Astrocyte of the cerebellum (primary cell): ENCODE measurements at places on chromosomes 3 and 15.

DNA sequence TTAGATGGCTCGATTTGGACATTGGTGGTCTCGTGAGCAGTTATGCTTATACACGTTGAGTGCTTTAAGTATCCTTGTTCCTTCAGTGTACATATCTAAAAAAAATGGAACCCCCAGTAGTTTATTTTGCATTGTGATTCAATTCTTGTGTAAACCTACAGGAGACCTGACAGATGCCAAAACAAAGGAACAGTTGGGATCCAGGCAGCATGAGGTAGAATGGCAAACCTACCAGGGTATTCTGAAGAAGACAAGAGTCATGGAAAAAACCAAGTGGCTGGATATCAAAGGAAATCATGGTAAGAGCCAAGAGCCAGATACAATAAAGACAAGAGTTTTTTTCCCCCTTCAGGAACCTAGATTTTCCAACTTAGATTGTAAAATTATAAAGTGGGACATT is 2.0 kb downstream of the TMEM62 start:
- DNase-seq, result no peak

GRCh38 chr3:97089621-97090020 is 275.2 kb downstream of the EPHA6 start:
- DNase-seq, result no peak

GRCh38 chr15:38668898-38669391 is 104.3 kb upstream of the RASGRP1 start:
- no peak for DNase-seq

- DNase-seq, result no peak
Observed at GRCh38 chr3:117844676-117845075, 1135.1 kb downstream of the TUSC7 start.

DNA sequence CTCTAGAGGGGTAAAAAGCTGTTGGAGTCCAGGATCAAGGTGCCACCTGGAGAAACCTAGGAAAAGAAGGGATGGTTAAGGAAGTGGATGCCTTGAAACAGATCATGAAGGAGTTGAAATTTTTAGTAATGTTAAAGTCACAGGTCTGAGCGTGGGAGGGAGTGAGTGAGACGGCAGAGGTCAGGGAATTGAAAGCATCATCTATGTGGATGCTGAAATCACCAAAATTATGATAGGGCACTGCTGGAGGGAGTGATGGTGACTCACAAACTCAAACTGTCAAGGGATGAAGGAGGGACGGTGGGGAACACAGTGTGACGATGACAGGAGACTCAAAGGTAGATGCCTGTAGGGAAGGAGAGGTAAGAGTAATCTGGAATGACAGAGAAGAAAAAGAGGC is 205.7 kb downstream of the OSBPL10 start:
- no peak for DNase-seq

- peak; percentile 40 for DNase-seq
Observed at GRCh38 chr3:47096959-47097358, 67.0 kb downstream of the SETD2 start.

DNA sequence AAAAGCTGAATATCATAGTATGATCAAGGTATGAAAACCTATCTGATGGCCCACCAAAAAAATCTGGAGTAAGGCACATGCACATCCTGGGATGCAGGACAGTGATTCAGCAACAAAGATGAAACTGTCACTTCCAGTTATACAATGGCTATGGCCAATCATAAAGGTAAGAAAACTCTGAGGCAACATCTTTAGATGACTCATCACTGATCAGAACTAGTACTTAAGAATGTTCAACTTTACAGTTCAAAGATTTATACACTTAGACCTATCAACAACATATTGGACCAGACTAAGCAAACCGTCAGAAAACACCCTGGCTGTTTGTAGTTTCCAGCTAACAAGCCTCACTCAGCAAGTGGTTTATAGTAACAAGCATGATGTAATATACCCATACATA is 21.3 kb upstream of the PLCH1 start:
- no peak for DNase-seq

DNA sequence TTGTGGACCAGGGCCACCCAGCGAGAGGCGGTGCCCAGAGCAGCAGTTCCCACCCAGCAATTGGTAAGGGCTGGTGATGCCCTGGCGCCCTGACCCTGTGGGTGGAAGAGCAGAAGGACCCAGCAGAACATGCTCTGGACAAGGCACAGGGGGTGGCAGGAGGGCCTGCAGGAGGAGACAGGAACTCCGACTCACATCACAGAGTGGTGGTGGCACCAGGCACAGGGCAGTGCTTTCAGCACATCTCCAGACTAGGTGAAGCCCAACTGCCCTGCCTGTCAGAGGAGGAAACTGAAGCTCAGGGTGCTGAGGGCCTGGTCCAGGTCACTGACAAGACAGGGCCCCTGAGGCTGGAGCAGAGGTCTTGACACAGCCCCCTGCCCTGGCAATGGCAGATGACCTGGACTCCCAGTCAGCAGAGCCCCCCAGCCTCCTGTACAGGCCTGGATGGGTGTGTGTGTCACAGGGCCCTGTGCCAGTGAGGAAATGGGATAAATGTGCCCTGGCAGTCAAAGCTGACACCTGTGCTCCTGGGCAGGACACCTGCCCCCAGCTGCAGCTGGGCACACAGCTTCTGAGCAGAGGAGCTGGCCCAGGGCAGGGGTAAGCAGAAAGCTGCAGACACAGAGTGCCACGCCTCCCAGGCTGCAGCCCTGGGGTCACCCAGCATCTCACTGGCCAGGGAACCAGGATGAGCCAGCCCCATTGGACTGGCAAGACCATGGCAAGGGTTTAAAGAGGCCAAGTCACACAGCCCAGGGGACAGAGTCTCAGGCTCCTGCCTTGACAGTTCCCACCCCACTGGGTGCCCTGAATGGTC is 11.4 kb downstream of the KLF15 start:
- no peak for DNase-seq

- DNase-seq, result no peak
Observed at GRCh38 chr3:25041871-25042584, 386.0 kb upstream of the RARB start.

DNA sequence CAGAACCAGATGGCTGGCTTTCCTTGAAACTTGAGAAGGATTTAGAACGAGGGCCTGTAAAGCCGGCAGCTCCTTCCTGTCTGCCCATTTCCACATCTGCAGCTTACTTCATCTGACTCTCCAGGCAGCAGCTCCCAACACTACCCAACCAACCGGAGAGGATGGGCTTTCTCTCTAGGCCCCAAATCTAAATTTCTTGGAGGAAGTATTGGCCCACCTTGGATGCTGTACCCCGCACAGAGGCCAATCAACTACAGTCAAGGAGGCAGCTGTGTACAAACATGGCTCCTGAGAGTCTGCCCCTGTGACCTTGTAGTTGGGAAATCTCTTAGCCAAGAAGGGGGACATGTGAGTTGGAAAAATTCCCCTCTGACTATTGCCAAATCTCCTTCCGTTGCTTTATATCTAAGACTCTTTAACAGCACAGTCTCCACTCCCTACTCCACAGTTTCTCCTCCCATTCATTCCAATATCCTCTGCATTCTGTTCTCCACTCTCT is 8.0 kb upstream of the ACAP2 start:
- DNase-seq, result no peak

DNA sequence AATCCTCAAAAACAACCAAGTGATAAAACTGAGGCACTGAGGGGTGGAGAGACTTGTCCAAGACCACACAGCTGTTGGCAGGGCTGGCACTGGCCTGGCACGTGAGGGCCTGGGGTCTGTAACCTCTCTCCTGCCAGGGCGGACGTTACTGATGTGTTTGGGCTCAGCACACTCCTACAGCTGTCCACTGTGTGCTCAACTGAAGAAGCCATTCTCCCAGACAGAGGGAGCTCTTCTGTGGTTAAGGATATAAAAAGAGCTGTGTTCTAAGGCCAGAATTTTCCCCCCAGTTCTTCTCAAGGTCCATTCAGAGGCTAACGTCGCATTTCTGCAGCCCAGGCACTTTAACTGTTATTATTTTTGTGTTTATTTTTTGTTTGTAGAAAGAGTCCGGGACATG is 429.0 kb upstream of the ATP11B start:
- peak; percentile 16 for DNase-seq

DNA sequence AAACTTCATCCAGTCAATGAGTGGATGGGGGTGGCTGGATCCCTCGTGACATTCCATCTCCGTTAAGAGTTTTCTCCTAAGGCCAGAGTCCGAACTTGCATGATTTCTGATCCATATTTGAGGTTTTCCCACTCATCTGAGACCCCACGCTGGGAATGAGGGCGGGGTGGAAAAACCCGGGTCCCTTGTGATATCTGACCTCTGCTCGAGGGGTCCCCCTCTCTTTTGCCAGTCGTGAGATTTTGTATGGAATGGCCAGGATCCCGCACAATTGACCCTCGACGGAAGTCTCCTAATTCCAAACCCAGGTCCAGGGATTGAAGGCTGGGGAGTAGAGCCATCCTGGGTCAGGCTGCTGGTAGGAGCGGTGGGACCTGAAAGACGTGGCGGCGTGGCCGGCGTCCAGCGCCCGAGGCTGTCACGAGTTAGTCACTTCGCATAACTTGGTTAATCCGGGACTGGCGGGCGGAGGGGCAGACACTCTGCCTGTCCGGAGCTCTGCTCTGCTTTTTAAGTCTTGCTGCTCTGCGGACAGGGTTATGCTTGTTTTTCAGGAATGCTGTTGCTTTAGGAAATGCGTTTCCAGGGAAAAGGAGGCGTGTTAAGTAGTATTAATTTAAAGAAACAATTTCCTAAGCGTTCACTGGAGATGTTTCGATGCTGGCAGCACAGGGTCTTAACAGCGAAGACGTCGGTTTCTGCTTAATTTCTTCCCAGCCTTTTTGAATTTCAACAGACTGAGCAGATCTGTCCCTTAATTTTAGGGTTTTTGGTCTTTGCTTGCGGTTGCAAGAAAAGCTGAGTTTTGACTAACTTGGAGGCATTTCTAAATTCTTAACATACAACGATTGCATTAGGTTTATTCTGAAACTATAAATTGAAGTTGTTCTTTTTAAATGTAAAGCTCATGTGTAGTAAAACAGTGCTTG is 69.7 kb upstream of the LRRFIP2 start:
- peak; percentile 24 for DNase-seq

DNA sequence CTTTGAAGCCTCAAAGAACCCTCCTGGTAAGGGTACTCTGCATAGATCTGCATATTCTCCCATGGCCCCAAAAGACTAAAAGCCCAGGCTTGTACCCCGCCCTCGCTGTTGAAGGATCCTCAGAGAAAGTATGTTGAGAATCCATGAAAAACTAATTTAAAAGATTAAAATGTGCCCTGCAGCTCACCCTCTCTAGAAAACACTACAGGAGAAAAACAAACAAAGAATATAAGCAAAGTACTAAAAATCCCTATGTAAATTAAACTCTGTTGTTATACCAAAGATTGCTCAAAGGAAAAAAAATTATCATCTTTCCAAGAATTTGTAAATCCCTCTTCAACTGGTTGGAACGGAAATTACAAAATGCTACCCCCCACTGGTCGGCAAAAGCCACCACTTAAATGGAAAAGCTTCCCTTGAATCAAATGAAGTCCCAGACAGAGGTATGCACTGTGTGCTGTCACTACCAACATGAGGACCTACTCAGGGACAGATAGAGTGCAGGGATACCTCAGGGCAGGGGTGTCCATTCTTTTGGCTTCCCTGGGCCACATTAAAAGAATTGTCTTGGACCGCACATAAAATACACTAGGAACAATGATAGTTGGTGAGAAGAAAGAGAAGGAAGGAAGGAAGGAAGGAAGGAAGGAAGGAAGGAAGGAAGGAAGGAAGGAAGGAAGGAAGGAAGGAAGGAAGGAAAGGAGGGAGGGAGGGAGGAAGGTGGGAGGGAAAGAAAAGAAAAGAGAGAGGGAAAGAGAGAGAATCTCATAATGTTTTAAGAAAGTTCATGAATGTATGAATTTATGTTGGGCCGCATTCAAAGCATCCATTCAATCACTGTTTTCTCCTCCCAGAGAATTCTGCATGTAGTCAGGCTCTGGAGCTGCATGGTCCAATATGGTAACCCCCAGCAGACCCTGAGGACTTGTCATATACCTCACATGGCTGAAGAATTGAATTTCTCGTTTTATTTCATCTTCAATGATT is 88.1 kb downstream of the MAGI1 start:
- DNase-seq, result no peak
